Keratinocyte (primary cell): ENCODE measurements at places on chromosomes 4 and X.

DNA sequence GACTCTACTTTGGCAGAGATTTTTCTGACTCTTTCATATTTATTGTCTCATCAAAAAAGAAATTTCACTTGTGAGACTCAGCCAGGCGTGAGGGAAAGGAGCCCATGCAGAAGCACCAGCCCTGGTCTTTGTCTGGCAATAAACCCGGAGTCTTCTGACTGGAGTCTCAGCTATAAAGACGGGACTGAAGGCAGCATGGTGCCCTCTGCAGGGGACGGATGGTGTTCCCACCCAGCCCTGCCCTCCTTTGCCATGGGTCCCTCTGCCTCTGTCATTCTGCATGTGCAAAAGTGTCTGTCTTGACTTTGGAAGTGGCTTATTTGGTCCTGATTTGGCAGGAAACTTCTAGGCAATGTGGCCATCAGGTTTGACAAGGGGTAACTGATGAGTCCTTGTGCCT lies 14.2 kb downstream of the ZNF185 start:
- DNase-seq: no peak

GRCh38 chr4:7812921-7813320 lies 126.7 kb downstream of the AFAP1 start:
- no peak for DNase-seq

- DNase-seq: peak; percentile 61
These were observed 232.8 kb upstream of the HDX start for GRCh38 chrX:84735025-84735424.

- DNase-seq: no peak
These were observed 8.1 kb downstream of the RIPPLY1 start for GRCh38 chrX:106894978-106895452.

DNA sequence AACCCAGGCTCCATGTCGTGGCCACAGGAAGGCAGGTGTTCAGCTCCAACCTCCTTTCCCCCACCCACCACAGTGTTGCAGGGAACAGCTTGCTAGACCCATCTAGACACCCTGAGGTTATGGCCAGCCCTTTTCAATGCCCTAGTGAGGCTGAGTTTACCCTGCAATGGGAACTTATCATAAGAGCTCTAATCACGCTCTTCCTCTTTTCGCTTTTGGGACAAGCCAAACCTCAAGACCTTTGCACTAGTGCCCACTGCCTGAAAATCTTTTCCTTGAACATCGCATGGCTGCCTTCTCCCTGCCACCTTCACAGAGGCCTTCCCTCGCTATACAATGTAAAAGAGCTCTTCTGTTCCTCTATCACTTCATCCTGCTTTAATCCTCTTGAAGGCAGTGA lies 2.4 kb upstream of the FGFBP2 start:
- no peak for DNase-seq

GRCh38 chrX:97358941-97359340 lies 475.2 kb downstream of the RPA4 start:
- DNase-seq: no peak

- no peak for DNase-seq
These were observed 116.1 kb upstream of the ZNF827 start for GRCh38 chr4:146054676-146055075.
